ENCODE measurements at places on chromosomes 7 and 10. TPM values are rescaled to one million over a fixed set of nuclear protein-coding genes. Genes with fewer than 3 reads are reported as not detected.
A peak's percentile ranks its signal among the peaks of the same experiment; 100 is the strongest.

- peak; percentile 82 for DNase-seq
These were observed 272.8 kb upstream of the IMMP2L start for GRCh38 chr7:111835066-111835465.

DNA sequence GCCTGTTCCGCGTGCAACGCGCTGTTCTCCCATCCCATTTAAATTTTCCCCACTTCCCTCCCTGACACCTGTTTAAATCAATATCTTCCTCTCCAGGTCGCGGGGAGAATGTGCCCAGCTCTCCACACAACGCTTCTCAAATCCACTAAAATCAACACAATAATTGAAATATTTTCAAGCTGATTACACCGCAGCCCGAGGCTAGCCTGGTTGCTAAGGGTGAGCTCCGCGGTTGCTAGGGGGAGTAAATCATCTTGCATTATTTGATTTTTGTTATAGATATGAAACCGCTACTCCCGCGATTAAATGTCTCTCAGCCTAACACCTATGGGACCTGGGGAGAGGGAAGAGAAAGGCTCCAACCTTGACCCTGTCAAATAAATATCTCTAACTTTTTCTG, 36.2 kb downstream of the UNCX start:
- no peak for DNase-seq

- peak; percentile 82 for DNase-seq
These were observed 2.1 kb upstream of the SHTN1 start for GRCh38 chr10:117007080-117007479.

DNA sequence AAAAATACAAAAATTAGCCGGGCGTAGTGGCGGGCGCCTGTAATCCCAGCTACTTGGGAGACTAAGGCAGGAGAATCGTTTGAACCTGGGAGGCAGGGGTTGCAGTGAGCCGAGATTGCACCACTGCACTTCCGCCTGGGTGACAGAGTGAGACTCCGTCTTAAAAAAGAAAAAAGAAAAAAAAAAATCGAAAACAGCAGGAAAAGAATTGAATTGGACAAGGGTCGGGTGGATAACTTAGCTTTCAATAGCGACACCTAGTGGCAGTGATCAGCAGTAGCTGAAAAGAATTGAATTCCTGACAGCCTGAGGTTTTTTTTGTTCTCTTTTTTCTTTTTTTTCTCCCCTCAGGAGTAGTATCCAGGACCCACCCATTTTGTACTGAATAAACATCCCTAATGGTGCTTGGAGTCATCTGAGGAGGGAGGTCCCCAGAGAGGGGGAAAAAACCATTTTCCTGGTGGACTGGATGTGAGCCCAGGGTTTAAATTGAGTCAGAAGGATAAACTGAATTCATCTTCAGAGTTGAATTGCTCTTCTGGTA, 55.1 kb downstream of the CYCS start:
- peak; percentile 60 for DNase-seq

- no peak for DNase-seq
These were observed 25.5 kb upstream of the INMT start for GRCh38 chr7:30726296-30727006.

- DNase-seq = peak; percentile 40
These were observed 40.0 kb downstream of the MINPP1 start for GRCh38 chr10:87544721-87545120.

DNA sequence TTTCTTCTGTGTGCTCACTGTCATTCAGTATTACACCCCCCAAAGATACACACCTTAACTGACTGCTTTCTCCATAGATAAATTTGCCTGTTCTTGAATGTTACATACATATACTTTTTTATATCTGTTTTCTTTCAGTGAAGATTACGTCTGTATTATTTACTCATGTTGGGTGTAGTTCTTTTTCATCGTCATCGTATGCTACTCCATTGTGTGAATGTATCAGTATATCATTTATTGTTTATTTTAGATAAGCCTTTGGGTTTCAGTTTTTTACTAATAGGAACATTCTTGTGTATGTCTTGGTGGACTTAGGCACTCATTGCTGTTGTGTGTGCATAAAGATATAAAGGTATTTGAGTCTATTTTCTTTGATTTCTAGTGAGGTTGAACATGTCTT, 64.4 kb downstream of the SEPTIN7 start:
- DNase-seq = no peak

DNA sequence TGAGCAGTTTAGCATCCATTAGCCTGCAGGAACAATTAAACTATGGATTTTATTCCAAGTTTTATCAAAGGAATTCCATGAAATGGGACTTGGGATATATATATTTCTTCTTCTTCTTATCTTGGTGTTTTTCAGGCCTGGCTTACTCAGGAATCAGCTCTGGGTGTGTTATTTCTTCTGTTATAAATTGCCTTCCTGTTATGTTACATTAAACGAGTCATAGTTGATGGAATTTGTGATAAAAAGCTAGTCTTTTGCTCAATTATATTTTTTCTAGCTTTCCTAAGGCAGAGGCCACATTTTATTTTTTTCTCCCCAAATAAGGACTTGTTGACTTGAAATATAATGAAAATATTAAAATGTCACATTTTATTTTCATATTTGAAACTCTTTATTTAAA, 141.3 kb downstream of the EPC1 start:
- DNase-seq = peak; percentile 73

Gene ARHGEF35
- total RNA-seq = 4.4 TPM

Gene GRID2IP
- 0.07 TPM for total RNA-seq

Gene CPA4
- total RNA-seq = 111 TPM
